HCEC 1CT (cell line): ENCODE measurements at places on chromosomes 2 and 18.

DNA sequence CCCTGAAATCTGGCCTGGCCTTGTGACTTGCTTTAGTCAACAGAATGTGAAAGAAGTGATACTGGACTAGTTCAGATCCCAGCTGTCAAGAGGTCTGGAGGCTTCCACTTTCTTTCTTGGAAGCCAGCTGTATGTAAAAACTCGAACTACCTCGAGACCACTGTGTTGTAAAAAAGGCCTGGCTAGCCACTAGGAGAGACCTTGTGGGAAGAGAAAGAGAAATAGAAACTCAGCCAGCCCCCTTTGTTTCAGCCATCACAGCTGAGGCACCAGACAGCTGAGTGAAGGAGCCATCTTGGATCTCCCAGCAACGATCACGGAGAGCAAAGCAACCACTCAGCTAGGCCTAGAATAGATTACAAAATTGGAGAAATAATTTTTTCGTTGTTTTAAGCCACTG, 324.9 kb upstream of the TCF4 start:
- DNase-seq: no peak

DNA sequence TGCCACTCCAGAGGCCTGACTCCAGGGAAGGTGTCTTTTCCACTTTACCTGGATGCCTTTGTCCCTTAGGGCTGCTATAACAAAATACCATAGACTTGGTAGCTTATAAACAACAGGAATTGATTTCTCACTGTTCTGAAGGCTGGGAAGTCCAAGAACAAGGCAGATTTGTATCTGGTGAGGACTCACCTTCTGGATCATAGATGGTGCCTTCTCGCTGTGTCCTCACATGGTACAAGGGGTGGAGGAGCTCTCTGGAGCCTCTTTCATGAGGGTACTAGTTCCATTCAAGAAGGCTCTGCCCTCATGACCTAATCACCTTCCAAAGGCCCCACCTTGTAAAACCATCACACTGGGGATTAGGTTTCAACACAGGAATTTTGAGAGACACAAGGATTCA, 52.1 kb downstream of the SLC4A3 start:
- DNase-seq: no peak

GRCh38 chr2:181944164-181944913, 41.3 kb upstream of the PPP1R1C start:
- DNase-seq: no peak

DNA sequence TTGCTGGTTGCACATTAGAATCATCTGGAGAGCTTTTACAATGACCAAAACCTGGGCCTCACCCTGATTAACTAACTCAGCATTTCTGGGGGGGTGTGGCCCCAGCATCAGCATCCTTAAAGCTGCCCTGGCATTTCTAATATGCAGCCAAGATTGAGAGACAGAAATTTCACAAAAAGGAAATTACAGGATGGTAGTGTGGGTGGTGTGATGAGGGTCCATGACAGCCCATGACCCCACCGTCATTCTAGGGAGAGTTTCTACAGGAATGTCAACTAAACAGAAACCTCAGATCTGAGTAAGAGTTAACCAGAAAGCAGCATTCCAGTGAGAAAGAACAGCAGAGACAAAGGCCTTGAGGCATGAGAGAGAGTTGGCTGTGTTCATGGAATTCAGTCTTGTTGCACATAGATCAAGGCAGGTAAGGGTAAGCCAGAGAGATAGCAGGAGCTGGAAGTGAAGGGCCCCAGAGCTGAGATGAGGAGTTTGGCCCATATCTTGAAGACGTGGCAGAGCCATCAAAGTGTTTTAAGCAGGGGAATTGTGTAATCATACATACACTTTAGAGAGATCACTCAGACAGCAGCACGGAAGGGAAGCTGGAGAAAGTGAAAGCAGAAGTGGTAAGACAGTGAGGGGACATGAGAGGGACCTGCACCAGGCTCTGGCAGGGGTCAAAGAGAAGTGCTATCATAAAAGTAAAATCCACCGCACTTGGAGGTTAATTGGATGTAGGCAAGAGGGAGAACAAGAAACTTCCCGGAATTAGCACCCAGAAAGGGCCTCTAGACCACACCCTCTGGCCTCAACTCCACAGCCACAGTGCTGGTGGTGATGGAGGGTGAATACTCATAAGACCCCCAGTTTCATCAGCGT, 7.8 kb upstream of the TRABD2A start:
- DNase-seq: peak; percentile 65

DNA sequence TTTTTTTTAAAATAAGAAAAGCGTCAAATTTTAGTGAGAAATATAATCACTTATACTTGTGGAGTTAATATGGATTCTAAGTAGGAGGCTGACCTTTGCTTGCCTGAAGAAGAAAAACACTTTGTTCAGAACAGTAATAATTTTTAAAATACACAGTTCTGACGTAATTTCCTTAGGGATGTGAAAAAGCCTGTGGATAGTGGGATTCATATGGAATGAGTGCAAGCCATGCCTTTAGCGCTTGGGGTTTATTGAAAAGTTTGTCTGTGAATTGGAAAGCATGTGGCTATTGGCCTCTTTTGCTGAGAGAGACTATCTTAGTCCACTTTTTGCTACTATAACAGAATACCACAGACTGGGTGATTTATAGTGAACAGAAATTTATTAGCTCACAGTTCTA, 151.3 kb downstream of the CCDC85A start:
- DNase-seq: no peak

DNA sequence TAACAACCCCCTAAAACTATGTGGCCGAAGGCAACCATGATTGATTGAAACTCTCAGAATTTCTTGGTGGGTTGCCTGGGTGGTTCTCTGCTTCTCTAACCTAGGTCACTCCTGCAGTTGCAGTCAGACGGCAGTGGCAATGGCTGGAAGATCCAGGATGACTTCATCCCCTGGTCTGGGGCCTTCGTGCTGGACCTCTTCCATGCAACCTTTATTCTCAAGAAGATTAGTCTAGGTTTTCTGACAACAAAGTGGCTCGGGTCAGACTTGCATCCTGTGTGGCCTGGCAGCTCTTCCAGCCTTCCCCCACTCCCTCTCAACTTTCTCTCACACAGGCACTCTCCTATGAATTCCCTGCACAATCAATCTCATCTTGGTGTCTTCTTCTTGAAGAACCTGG, 76.4 kb downstream of the METTL4 start:
- DNase-seq: no peak

DNA sequence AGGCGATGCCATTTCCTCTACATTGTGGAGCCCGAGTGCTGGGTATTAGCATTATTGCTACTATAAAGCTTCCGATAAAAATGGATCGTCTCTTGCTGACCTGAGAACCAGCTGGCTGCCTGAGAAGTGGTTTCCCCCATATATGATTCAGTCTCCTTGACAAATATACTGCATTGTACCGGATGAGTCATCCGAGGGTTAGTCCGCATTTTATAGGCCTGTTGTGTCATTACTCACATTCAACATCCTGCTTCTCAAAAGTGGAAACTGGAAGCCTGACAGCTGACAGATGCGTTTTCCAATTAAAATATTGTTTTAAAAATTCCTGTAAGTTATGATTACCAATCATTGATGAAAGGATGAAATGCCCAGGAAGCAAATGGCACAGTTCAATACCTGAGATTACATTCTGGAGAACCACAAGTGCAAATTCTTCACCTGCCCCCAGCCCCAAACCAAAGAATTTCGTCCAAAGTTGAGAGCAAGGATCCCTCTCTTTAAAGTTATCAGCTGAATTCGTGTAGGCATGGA, 65.7 kb downstream of the SPRED2 start:
- DNase-seq: peak; percentile 99

- no peak for DNase-seq
These were observed 13.0 kb upstream of the ARHGAP25 start for GRCh38 chr2:68721482-68722101.

GRCh38 chr2:220057916-220058315, 430.5 kb downstream of the SLC4A3 start:
- DNase-seq: no peak

DNA sequence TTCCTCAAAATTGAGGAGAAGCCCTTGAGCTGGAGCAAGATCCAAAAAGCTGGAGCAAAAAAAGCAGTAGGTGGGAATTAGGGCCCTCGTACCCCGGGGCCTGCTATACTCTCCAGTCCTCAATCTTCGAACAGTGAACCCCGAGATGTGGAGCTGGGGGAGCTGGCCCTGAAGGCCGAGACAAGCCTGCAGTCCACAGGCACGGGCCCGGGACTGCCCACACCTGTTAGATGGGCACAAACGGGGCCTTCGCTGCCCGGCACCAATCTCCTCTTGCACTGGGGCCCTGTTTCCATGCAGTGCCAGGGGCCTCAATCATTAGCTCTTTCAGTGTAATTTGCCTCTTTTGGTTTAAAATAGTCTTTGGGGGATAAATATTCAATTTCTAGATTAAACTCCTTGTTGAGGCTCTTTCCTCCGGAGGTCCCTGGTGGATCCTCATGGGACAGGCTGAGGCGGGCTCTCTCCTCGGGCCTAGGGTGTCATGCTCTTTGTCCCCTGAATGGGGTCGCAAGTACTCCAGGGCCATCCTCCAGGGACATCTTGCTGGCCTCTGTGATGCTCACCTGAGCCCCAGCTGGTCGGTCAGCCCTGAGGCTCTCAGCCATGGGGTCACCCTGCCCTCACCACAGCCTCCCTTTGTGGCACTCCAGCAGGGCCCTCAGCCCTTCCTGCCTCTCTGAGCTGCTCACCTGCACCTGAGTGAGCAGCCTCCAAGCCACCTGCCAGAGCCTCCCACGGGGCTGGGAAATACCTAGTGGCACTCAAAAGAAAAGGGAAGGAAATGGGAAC, 223.6 kb downstream of the ALPK2 start:
- no peak for DNase-seq

DNA sequence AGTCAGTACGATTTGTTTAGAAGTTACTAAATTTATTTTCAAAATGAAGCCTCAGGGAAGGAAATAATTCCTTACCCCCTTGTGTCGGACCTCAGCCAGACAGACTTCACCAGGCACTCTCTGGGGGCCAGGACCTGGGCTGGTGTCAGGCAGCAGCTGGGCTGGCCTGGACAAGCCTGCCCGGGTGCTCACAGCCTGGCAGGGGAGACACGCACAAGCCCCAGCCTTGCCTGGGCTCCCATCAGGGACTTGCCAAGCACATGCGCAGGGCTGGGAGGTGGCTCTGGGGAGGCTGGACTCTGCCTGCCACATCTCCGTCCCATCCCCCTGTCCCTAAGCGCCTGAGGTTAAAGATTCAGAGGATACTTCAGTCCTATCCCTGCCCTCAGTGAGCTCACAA, 56.8 kb upstream of the HS6ST1 start:
- no peak for DNase-seq

DNA sequence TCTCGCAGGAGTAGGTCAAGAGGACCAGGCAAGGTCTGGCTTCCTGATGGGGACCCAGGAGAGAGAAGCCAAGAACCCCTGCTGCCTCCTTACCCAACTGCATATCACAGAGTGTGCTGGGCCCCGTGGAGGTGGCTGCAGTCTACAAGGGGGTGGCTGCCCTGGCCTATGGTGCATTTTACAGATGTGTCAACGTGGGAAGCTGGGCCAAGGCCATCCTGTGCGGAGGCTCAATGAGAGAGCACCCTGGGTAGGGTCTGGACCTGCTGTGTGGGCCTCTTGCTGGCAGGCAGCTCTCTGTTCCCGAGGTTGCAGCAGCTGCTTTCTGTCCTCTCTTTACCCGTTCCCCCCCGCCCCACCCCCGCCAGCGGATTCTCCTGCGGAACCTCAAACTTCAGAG, 61.4 kb downstream of the GBX2 start:
- DNase-seq: no peak

DNA sequence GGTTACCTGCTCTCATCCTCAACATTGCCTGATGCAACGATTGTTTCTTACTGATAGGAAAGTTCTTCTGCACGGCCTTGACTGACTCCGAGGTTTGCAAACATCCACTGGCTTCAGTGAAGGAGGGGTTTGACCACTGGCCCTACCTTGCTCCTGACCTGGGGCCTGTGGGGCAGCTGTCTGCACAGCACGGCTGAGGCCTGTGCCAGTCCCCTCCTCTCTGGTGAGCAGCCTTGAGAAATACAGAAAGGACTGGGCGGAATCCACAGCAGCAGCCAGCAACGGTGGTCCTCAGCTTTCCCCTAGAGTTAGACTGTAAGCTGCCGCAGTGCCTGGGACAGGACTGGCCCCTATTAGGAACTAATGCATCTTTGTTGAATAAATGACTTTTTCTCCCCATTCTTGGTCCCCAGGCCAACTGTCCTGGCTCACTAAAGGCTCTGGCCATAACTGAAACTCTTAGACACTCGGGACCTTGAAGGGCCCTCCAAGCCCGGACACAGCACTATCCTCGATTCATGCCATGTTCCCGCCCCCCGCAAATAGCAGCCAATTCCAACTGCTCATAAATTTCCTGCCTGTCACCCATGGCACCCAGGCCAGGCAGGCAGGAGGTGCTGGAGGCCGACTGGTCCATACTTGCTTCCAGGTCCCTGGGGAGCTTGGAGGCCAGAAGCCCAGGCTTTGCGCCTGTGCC, 26.7 kb downstream of the ATOH8 start:
- no peak for DNase-seq

DNA sequence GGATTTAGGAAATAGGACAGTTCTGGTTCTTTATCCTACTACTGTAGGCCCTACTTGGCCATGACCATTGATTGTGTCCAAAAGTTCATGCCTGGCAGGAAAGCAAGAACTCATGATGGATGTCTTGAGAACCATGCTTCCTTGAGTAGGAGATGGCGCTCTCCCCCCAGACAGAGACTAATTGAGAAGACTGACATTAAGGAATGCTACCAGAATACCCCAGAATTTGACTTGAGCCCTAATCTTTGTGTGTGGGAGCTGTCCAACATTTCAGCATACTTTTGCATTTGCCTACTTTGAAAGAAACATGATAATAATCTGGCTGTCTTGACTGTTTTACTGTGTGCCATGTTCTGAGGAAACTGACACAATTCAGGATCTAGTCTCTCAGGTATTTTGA, 23.3 kb downstream of the MAPRE3 start:
- DNase-seq: no peak

DNA sequence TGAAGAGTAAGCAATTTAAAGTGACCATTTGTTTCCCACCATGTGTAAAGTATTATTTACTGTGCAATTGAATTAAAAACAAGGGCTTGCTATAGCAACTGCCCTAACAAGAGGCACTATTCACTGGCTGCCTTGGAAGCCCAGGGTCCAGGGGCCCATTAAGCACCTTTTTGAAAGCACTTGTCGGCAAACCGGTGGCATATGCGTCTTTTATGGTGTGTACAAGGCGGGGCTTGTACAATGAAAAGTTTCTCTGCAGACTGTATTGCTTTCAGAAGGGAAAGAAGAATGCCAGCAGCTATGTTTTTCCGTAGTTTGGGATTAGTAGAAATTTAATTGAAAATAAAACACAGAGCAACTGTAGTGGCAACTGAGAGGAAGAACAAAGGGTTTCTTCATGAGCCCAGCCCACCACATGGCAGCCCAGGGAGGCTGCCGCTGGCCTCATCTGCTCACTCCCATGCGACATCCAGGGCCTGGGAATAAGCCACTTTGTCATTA, 279.5 kb upstream of the PARD3B start:
- DNase-seq: no peak
